Caudate nucleus (tissue), 63 donors: ENCODE measurements at places on chromosomes 12 and 14.
A peak's percentile ranks its signal among the peaks of the same experiment; 100 is the strongest.

DNA sequence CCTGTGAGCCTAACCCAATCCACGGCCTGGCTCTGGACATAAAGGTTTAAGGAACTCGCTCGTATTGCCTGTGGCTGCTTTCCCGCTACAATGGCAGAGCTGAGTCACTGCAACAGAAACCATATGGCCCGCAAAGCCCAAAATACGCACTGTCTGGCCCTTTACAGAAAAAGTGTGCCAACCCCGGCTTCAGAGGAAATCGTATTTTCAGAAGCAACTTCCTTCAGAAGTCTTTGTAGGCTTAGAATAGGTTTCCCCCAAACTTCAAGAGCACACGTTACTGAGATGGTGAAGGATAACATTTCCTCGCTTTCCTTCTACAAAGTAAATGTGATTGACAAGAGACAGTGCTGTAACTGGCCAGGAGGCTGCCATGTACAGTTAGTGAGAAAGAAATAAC, 34.8 kb upstream of the TESC start:
- no peak for DNase-seq

DNA sequence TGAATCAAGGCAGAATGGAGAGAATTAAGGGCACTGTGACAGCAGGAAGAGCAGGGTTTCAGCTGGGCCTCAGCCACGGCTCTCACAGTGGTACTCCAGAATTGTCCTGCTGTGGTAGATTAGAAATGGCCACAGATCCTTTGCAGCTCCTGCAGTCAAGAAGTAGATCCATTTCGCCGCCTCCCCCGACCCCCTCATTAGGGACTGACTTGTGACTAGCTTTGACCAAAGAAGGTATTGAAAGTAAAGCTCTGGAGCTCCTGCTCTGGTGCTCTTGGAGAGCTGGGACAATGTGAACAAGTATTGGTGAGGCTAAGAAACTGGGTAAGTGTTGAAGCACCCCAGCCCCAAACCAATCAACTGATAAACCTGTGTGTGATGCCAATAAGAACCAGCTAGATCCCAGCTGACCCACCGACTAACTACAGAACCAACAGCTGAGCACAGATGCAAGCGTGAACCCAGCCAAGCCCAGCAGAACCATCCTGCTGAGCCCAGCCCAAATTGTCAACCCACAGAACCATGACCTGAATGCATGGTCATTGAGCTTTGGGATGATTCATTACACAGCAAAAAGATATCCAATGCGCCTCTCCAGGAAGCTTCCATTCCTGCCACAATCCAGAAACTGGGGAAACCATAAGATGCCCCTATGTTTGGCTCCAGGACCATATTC, 50.7 kb downstream of the JAG2 start:
- no peak for DNase-seq

- DNase-seq, result peak; percentile 74
Observed at GRCh38 chr12:52058631-52059361, 7.6 kb downstream of the NR4A1 start.

GRCh38 chr14:71488703-71489191, 443.5 kb upstream of the RGS6 start:
- DNase-seq, result no peak

- DNase-seq, result no peak
Observed at GRCh38 chr12:110531741-110532333, 29.7 kb downstream of the RAD9B start.

- no peak for DNase-seq
Observed at GRCh38 chr12:13091832-13092231, 11.6 kb downstream of the GSG1 start.

GRCh38 chr12:128381541-128381940, 114.6 kb downstream of the TMEM132C start:
- peak; percentile 63 for DNase-seq

- no peak for DNase-seq
Observed at GRCh38 chr14:21192875-21193535, 37.1 kb upstream of the OR5AU1 start.

- no peak for DNase-seq
Observed at GRCh38 chr14:97270308-97270707, 473.1 kb downstream of the VRK1 start.

GRCh38 chr12:88325816-88326189, 183.7 kb downstream of the TMTC3 start:
- no peak for DNase-seq

GRCh38 chr14:104725772-104726548, 1.9 kb downstream of the ADSS1 start:
- no peak for DNase-seq

GRCh38 chr12:27623645-27624044, 72.6 kb upstream of the REP15 start:
- no peak for DNase-seq

GRCh38 chr12:11162502-11162901, 8.5 kb upstream of the SMIM10L1 start:
- DNase-seq, result no peak

- no peak for DNase-seq
Observed at GRCh38 chr12:28618171-28618570, 427.9 kb downstream of the CCDC91 start.

- DNase-seq, result no peak
Observed at GRCh38 chr12:101414533-101415119, 7.1 kb upstream of the ARL1 start.

DNA sequence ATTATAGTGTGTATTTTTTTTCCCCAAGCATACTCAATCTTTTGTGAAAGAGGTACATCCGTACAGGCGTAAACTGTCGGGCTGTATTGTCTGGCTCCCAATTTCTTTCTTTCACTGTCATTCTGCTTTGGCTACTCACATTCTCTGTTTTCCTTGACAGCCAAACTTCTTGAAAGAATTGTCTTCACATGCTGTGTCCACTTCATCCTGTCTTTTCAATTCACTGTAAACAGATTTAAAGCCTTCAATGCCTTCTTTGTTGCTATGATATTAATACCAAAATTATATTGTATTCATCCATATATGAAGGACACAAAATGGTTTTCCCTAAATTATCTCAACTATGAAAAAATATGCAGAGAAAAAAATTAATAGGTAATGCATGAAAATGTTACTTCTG, 6.0 kb upstream of the ATP23 start:
- no peak for DNase-seq

DNA sequence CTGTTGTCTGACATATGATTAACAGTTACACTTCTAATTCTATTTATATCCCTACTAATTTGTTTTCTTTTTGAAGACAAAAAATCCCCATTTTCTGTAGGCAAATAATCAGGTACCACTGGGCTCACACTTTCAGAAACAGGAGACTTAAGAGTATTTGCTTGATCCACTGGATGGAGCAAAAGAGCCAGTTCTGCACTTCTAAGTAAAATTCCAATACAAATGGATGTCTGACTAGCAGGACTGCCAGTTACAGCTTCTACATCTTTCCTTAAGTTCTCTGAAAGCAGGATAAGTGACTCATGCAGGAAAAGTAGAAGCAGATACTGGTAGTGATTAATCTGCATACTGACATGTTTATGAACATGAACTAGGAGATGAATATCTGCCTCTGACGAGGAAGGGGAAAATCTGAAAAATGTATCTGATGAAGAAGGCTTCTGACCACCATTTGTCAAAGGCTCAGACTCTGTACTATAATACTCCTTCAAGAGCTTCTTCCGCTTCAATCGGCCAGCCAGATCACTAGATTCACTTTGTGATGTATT, 73.8 kb upstream of the ANKS1B start:
- DNase-seq, result no peak

- no peak for DNase-seq
Observed at GRCh38 chr12:15756822-15757221, 32.4 kb downstream of the EPS8 start.

DNA sequence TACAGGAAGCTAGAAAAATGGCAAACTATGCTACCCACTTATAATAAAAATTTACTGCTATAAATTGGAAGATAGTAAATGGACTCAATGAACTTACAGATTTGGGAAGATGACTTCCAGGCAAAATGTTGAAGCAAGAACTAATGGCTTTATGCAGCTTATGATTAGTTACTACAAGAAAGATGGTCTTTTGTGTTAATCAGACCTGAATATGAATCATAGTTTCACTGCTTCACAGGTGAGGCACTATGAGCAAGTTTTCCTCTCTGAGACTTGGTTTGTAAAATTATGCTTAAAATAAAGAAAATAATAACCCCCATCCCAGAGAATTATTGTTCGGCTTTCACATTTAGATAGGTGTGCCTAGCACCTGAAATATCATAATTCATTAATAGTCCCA, 19.8 kb upstream of the DCN start:
- DNase-seq, result no peak

GRCh38 chr12:52533686-52534470, 13.7 kb upstream of the KRT5 start:
- no peak for DNase-seq

DNA sequence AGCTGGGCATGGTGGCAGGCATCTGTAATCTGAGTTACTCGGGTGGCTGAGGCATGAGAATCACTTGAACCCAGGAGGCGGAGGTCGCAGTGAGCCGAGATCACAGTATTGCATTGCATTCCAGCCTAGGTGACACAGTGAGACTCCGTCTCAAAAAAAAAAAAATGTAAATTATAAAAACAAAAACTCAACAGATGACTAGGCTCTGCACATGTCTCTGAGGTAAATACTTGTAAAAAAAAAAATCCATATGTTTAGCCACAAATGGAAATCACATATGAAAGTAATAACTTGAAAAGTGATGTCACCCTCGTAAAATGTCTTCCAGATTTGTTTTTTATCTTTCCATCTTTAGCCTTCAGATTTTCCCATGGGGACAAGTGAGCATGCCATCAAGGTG, 85.0 kb downstream of the KICS2 start:
- DNase-seq, result no peak

DNA sequence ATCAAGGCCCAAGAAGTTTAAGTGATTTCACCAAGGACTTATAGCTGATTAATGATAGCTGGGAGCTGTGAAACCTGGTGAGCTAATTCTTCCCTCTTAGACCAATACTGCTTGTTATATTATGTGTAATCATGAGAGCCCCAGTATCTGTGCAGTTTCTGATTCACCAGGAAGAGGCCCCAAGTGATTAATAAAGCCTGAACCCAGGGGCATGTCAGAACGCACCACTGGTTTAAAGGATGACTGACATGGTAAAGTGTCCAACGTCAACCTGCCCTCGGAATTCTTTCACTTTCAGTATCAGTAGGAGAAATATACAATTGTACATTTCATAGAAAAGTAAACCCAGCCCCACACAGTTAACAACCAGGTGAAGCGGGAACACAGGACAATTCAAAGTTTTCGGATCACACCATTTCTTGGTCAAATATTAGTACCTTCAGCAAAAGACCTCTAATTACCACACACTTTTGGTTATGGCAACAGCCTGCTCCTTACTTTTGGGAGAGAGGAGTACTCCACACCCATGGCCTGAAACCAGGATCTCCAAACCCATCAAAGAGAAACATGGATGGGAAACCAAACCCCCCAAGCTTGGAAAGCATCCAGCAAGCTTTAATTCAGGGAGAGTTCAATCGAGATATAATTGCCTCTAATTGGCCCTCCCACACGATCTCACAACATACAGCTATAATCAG, 28.5 kb downstream of the TMCC3 start:
- no peak for DNase-seq

- no peak for DNase-seq
Observed at GRCh38 chr12:72658615-72659014, 386.4 kb downstream of the TRHDE start.
